Left renal cortex interstitium (tissue), 4 donors: ENCODE measurements at places on chromosomes 16 and 17. TPM values are rescaled to one million over a fixed set of nuclear protein-coding genes. Genes with fewer than 3 reads are reported as not detected.

Gene CDT1
- 9.5 TPM for polyA plus RNA-seq

Gene TBC1D26
- 1.0 TPM for polyA plus RNA-seq

Gene ZSCAN10
- polyA plus RNA-seq: 0.49 TPM

Gene RGS11
- 2.4 TPM for polyA plus RNA-seq

Gene CRYBA1
- polyA plus RNA-seq: not detected

Gene IL34
- 1.2 TPM for polyA plus RNA-seq

Gene KRTAP9-3
- not detected for polyA plus RNA-seq

Gene SLC5A11
- 6.3 TPM for polyA plus RNA-seq
